Stimulated activated CD8-positive, alpha-beta memory T cell treated with anti-CD3 and anti-CD28 coated beads, Interleukin-12 subunit alpha, Interleukin-12 subunit beta, amount 100 ng/mL, for 1 hour (primary cell): ENCODE measurements at places on chromosomes 1 and 21.

DNA sequence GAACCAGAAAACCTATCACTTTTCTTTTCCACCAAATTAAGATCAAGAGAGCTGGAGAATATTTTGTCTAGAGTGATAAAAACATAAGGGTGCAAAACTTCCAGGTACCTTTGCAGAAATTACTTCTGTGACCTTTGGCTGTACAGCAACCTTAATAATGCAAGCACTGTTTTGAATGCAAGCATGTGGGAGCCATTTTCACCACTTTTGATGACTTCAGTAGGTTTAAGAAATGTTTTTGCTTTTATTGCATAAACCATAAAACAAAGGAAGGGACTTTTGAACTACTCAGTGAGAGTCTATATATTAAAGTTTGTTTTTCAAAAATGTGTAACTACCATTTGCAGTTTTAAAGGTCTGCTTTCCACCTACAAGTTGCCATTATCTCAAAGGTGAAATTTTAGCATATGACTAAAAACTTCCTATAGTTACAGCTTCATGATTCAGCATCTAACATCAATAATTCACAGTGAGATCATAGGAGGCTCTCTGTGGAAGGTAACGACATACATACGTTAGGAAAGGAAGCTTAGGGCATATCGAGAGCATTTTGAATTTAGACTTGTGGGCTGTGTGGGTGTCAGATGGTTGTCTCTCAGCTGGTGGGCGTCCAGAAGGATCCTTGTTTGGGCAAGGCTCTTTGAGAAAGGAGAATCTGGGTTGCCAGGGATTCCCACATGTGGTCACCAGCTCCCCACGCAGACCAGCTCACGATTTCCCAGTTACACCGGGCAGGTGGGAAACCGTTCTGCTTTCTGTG lies 1.1 kb upstream of the GADD45A start:
- DNase-seq, result no peak

- no peak for DNase-seq
Observed at GRCh38 chr21:34085129-34085528, 11.8 kb downstream of the MRPS6 start.

DNA sequence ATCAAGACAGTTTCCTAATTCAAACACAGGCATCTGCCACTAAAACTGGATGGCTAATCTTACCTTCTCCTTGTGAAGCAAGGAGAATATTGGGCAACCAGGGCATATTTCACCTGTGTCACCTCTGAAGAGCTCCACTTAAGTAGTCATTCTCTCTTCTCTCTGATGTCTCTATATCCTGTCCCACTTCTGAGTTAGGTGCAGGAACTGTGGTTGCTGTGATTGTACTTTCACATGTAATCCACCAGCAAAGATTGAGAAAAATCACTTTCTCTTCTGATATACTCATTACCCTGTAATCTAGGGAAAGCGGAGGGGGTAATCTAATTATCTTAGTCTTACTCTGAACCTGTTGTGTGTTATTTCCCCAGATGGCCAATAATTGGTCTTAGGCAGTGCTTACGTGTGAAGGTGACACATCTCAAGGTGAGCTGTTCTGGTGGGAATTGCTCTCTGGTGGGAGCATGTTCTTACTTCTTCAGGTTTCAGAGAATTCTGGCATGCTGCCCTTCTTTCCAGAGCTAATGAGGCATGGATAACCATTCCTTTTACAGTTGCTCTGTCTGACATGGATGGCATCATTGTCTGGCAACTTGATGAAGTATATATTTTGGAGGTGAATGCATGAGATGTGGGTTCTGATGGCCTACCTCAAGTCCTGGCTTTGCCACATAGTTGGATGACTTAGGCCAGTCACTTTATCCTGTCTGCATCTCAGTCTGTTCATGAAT lies 12.0 kb downstream of the XCL2 start:
- no peak for DNase-seq

GRCh38 chr1:205561501-205562203 lies 57.2 kb downstream of the CDK18 start:
- no peak for DNase-seq

- no peak for DNase-seq
Observed at GRCh38 chr1:21383785-21384401, 56.0 kb upstream of the NBPF3 start.

DNA sequence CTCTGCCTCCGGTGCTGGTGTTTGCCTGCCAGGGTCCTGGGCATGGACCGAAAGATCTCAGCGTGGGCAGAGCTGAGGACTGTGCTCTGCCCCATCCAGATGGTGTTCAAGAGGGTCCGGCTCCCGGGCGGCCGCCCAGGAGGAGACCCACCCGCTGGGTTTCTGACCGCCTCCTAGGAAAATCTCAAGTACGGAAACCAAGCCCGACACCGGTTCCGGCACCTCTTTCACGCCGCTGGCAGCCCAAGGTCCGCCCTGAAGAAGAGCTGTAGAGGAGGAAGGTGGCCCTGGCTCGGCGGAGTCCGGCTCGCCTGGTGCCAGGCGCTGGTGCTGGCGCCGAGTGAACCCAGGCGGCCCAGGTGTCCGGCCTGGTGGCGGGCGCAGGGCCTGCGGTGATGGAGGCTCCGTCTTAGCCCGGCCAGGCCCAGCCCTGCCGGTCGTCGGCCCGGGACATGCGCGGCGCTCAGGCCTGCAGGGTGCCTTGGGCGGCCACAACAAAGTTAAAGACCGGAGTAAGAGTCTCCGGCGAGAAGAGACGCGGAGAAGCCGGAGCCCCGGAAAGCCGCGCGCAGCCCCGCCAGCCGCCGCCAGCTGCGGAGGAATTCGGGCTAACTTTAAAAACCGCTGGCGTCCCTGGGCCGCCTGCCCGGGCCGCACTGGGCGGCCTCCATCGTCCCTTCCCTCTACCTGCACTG lies 1.5 kb downstream of the GRIK3 start:
- DNase-seq, result no peak

DNA sequence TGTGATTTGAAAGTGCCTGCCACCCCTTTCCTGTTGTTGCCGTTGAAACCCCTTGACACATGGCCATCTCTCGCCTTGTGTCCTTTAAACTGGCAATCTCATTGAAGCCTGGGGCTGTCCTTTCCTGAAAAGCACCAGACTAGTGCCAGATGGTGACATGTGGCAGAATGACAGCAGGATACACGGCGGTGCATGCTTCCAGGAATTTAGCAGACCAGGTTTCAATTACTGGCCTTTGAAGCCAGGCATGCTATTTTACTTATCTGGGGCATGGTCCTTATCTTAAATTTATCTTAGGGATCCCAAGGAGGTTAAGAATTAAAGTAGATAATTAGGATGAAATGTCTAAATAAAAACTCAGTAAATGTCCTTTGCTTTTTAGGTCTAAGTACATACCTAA lies 15.2 kb downstream of the PLPPR4 start:
- DNase-seq, result no peak

DNA sequence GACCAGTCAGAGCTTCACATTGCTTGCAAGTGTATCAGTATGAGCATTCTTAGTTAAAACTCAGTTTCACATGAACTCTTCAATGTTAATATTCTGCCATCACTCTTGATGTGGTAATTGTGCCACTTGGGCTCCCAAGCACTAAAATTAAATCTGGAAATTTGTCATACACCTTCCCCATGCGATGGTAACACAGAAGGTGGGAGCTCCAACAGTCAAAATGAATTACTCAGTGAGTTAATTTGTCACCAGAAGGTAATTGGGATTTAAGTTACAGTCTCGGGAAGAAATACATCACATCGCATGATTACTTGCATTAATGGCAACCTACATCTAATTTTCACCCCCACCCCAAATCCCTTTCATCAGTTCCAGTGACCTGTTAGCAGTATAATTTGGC lies 376.5 kb upstream of the DAB1 start:
- no peak for DNase-seq

DNA sequence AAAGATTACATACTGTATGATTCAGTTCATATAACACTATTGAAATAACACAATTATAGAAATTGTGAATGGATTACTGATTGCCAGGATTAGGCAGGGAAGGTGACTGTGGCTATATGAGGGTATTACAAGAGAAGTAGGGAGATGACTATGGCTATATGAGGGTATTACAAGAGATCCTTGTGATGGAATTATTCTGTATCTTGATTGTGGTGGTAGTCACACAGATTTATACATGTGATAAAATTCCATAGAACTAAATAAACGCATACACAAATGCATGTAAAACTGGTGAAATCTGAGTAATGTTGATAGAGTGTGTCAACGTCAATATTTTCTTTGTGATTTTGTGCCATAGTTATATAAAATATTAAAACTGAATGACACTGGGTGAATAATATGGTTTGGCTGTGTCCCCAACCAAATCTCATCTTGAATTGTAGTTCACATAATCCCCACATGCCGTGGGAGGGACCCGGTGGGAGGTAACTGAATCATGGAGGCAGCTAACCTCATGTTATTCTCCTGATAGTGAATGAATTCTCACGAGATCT lies 615.6 kb upstream of the PKN2 start:
- no peak for DNase-seq

- DNase-seq, result no peak
Observed at GRCh38 chr21:20083925-20084324, 914.3 kb upstream of the NCAM2 start.

DNA sequence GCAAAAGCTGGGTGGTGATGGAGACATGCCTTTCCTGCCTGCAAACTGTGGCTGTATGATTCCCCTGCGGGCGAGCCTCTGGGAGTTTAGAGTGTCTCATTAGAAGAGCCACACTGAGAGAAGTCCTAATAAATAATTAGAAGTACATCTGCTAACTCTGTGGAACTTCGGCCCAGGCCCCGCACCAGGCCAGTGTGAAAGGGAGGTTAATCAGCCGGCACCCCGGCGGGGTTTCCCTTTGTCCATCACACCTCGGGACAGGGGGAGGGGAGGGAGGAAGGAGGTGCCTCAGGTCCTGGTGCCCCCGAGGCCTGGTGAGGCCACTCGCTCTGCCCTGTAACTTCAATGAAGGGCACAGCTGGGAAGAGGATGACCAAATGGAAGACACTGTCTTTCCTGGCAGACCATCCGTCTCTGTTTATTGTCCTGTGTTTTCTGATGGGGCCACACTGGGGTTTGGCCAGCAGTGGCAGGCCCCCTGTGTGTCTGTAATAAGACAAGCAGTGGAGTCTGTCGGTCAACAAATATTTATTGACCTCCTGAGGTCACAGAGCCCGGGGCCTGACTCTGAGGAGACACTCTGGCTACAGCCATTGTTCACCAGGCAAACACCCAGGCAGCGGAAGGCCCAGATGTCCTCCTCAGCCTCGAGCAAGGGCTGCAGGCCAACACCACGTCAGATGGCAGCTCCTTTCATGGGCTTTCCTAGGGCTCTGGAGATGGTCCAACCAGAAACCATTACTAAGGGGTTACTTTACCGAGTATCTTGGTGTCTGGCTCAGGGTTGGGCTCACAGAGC lies 267.5 kb upstream of the RAB4A start:
- DNase-seq, result no peak

- DNase-seq, result no peak
Observed at GRCh38 chr1:232379063-232379434, 250.9 kb downstream of the SIPA1L2 start.

DNA sequence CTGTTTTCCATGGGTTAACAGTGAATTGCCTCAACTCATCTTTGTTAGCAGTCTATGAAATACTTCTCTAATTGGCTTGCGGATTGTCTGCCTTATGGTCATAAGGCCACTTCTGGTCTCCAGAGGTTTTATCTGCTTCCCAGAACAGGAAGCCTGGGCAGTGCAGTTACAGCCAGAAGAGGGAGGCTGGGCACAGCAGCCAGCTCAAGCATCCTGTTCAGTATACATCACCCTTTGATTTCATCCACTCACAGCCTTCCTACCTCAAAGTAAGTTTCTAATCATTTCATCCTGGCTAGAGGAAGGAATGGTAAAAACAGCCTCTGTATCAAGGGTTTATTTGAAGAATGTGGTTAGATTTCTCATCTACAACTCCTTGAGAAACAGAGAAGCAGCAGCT lies 311.5 kb upstream of the DEPDC1 start:
- DNase-seq, result no peak

GRCh38 chr1:110281363-110282290 lies 57.5 kb upstream of the RBM15 start:
- no peak for DNase-seq
